ENCODE measurements at places on chromosomes 11 and 22.

GRCh38 chr11:66291303-66291705 lies 390 bp upstream of the TMEM151A start:
- no peak for DNase-seq

GRCh38 chr11:126384449-126385070 lies 29.1 kb downstream of the ST3GAL4 start:
- no peak for DNase-seq

DNA sequence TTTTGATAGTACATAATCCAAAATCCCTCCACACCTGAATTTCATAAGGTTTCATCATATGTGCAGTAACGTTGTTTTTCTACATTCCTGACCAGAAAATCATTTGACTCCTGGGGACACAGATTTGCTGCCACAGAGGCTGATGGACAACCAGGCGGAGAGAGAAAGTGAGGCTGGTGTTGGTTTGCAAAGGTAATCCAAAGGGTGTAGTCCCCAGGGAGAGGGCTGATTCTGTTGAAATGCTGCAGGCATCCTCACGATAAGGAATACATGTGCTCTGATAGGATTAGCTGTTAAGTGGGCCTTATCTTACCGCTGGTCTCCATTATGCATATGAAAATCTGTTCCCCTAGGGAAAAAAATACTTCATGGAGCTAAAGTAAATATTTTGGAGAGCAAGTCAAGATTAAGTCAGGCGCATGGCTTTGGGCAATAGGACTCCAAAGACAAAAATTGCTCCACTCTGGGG lies 8.1 kb downstream of the APOL6 start:
- DNase-seq, result no peak

GRCh38 chr11:26696330-26696729 lies 25.5 kb downstream of the SLC5A12 start:
- DNase-seq, result no peak

Data from mesenteric fat pad (tissue), 1 donor.